CD4-positive, alpha-beta T cell treated with Interleukin-12 subunit alpha and Interleukin-12 subunit beta, for 1 hour (primary cell): ENCODE measurements at places on chromosomes 1 and 21.

GRCh38 chr1:156080241-156080862 is 1.9 kb downstream of the MEX3A start:
- DNase-seq, result no peak

DNA sequence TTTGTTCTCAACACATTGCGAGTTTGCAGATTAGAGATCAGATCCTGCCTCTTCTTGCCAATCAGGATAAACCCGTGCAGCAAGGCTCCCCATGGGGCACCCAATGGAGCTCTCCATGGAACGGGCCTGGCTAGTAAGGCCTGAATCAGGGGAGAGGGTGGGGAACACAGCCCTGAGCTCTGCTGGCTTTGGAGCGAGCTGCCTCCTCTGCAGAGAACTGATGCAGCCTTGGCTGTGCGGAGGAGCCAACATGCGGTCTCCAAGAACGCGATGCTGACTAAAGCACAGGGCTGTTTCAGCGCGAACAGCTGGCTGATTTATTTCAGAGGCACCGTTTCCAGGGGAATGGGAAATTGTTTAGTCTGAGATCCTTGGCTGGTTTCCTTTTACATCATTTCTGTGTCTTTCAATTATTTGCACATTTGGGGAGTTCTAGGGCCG is 139.7 kb downstream of the TSEN15 start:
- no peak for DNase-seq

- no peak for DNase-seq
Measured at GRCh38 chr1:17673329-17674072, 81.6 kb upstream of the ACTL8 start.

DNA sequence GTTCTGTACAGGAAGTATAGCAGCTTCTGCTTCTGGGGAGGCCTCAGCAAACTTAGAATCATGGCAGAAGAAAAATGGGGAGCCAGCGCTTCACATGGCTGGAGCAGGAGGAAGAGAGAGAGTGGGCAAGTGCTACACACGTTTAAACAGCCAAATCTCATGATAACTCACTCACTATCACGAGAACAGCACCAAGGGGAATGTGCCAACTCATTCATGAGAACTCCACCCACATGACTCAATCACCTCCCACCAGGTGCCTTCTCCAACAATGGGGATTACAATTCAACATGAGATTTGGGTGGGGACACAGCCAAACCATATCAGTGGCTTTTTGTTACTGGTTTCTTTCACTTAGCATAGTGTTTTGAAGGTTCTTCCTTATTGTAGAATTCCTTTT is 138.6 kb downstream of the SYT14 start:
- no peak for DNase-seq

DNA sequence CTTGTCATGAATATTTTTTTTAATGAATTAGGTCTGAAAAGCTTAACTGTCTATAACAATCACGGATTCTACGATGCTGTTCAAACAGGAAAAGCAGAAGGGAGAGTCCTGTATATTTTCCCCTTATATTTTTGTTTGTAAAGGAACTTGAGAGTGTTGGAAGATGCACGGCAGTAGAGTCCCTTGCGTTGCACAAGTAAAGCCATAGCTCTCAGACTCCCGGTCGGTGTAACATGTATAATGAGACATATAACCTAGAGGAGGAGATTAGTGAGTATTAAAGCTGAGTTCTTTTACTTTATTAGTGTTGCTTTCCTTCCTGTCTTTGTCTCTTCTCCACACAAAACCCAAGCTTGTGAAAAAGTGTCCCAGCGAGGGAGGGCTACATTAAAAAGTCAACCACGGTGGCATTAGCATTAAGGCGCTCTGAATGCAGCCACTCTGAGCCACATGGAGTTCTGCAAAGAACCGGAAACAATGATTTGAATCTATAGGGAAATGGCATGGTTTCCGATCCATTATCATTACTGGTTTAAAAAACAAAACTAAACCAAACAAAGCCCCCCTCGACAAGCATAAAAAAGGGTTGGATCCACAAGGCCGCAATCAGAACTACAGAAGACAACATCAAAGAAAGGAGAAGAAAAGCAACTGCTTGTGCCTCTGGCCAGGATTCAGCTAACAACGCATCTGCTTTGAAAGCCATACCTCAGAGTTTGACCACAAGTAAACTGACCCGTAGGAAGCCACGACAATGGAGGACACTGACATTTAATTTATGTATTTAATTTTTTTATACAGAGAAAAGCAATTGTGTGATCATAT is 356.8 kb downstream of the LMO4 start:
- DNase-seq, result no peak

- DNase-seq, result no peak
Measured at GRCh38 chr1:230230273-230230672, 163.2 kb downstream of the GALNT2 start.

DNA sequence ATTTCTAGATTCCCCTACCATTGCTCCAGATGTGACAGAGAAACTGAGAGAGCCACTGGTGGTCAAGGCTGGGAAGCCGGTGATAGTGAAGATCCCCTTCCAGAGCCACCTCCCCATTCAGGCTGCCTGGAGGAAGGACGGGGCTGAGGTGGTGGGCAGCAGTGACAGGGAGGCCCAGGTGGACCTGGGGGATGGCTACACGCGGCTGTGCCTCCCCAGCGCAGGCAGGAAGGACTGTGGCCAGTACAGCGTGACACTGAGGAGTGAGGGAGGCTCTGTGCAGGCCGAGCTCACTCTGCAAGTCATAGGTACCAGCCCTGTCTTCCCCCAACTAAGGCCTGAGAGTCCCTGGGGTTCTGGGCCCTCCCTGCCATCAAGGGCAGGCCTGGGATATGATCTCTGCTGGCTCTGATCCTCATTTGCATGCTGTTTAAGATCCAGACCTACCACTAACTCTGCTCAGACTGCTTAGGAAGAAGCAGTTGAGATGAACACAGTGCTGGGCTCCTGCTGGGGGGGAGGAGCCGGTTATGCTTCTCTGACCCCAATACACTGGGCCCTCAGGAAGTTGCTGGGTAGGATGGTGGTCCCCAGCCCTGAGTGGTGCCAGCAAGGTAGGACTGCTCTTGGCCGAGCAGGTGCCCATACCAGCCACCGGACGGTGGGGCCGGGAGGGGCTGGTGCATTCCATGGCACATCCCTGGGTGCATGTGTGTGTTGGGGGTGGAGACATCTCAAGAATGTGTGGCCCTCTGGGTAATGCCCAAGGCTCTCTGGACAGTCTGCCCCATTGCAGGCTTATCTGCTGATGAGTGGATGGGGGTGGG is 25.1 kb downstream of the IGFN1 start:
- no peak for DNase-seq

GRCh38 chr21:29155118-29155932 is 24.9 kb downstream of the MAP3K7CL start:
- no peak for DNase-seq

DNA sequence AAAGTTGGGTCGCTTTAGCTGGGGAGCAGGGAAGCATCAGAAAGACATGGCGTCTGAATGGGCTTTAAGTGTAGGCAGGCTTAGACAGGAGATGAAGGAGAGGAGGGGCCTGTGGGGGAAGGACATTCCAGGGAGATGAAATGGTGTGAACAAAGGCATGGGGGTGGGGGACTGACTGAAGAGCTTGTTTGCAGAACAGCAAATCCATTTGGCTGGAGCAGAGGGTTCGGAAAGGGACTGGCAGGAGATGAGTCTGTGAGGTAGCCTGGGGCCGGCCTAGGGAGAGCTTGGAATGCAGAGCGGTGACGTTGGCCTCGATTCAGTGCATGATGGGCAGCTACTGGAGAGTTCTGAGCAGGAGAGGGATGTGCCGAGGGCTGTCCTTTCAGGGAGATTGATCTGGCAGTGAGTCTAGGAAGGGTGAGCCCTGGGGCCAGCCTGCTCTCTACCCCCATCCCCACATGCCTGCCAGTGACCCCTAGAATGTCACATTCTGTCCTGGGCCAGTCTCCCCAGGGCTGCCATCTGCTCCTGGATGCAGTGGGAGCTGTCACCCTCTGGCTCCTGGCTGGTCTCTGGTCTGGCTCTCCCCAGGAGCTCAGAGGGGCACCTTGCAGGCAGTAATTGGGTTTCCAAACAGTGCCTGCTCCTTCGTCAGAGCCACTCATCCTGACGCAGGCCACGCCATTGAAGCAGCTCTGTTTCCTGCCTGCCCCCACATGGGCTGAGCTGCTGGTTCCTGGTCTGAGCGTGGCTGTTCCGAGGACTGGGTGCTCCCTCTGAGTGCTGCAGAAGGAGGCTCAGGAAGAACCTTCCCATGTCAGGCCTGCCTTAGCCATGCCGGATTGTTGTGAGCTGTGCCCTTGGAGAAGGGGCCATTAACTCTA is 22.3 kb upstream of the TMEM222 start:
- DNase-seq, result no peak

- DNase-seq, result no peak
Measured at GRCh38 chr1:182598296-182598695, 5.9 kb downstream of the RGS16 start.

GRCh38 chr1:1598051-1598719 is 1.8 kb downstream of the FNDC10 start:
- no peak for DNase-seq

DNA sequence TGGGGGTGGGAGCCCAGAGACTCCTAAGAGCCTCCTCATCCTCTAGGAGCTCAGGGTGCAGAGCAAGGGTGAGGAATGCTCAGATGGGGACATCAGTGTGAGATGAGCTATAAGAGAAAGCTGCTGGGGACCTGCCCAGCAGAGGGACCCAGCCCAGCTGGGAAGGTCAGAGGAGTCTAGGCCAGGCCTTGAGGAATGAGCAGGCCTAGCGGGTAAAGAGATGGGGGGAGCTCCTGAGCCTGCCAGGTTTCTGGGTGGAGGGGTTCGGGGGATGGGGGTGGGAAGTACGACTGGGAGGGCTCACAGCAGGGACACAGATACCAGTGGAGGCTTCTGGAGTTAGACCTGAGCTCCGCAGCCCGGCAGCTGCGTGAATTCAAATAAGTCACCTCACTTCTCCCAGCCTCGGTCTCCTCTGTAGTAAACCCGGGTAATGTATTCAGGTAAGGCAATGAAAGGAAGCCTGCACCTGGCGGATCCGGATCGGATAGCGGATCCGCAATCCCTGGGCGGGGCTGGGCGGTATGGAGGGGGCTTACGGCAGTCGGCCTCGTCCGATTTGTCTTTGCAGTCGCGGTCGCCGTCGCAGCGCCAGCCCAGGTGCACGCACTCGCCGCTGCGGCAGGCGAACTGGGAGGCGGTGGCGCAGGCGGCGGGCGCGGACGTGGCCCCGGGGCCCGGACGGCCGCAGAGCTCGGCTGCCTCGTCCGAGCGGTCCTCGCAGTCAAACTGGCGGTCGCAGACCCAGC is 38.0 kb upstream of the MAGOH start:
- DNase-seq, result no peak

GRCh38 chr1:202288177-202288576 is 53.6 kb downstream of the UBE2T start:
- DNase-seq, result no peak

DNA sequence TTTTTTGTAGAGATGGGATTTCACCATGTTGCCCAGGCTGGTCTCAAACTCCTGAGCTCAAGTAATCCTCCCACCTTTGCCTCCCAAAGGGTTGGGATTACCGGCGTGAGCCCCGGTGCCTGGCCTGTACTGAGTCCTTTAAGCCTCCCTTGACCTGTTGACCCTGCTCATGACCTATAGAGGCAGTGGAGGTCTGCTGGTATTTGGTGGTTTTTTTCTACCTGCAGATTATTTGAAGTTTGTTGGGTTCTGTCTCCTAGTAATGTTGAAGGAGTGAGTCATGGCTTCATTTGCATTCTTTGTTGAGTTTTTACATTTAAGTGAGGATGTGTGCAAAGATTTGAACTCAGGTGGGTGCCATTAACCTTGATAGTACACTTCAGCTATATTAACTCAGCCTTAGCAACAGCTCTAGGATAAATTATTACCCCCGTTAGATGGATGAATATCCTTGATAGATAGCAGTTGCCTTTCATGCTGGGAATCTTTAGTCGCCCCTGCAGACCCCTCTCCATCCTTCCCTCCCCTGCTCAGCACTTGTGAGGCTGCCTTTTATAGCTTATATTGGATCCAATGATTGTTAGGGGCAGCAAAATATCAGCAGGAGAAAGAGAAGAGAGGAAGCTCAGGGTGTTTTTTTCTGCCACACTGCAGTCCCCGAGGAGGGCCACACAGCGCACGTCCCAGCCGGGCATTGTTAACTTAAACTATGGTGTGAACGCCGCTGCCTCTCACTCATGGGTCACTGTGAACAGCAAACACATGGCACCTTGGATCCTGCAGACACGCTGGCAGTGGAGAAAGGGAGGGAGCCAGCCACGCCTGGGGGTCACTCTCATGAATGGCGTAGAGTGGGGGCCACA is 14.9 kb upstream of the NPPB start:
- DNase-seq, result no peak
